ENCODE measurements at places on chromosomes 1 and 21.

- DNase-seq = peak; percentile 37
Measured at GRCh38 chr1:170010443-170010842, 64.1 kb downstream of the KIFAP3 start.

- no peak for DNase-seq
Measured at GRCh38 chr1:36561361-36561724, 78.6 kb upstream of the CSF3R start.

DNA sequence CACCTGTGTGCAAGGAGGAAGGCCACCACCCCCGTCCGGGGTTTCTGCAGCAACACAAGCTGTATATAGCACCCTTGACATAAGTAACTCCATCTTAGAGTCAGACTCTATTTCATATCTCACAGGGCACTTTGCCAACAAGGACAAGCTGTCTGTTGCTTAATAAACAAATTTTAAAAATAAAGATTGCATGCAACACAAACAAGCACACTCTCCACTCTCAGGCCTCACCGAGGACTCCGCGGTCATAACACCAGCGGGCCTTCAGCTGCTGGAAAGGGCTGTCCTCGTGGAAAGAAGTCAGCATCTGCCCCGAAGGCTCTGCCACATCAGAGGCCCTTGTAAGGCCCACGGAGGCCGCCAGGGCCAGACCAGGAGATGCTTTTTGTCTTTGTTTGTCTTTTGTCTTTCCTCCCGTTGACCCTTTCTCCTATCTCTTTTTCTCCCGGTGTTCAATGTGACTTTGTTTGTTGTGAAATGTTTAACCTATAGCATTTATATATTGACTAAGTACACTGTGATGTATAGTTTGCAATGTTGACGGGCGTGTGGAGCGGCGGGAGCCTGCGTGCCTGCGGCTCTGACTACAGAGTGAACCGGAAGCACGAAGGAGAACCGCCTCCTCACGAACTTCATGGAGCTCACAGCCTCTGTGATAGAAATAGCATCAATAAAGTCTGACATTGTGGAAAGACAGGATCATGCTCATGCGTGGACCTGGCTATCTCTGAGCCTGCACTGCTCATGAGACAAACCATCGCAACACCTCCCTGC lies 24.1 kb downstream of the MEGF6 start:
- DNase-seq = no peak

DNA sequence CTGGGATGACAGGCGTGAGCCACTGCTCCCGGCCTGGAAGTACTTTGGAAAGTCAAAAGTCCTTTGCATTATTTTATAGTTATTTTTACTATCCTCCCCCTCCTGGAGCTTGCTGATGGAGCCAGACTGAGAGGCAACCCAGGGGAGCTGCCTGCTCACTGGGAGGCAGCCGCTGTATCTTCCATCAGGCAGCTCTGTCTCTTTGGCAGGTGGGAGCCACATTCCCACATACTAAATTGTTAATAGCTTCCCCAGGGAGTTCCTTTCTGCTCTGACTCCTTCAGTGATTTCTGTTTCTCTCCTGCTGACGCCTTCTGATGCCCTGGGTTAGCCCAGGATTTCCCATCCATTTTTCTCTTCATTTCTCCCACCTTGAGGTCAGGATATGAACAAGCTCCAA lies 4.9 kb upstream of the OPRD1 start:
- DNase-seq = no peak

- DNase-seq = no peak
Measured at GRCh38 chr1:63904826-63905225, 131.0 kb downstream of the ROR1 start.

All from ovary (tissue), 10 donors.